Hematopoietic multipotent progenitor cell treated with erythropoietin and hydrocortisone succinate and interleukin-3 and kit ligand, for 4 days (in vitro differentiated cells): ENCODE measurements at places on chromosomes 6 and 20.
A peak's percentile ranks its signal among the peaks of the same experiment; 100 is the strongest.

- no peak for DNase-seq
These were observed 2.8 kb downstream of the PPP1R10 start for GRCh38 chr6:30614044-30614842.

GRCh38 chr6:50822078-50822476, 3.4 kb downstream of the TFAP2B start:
- DNase-seq: no peak

DNA sequence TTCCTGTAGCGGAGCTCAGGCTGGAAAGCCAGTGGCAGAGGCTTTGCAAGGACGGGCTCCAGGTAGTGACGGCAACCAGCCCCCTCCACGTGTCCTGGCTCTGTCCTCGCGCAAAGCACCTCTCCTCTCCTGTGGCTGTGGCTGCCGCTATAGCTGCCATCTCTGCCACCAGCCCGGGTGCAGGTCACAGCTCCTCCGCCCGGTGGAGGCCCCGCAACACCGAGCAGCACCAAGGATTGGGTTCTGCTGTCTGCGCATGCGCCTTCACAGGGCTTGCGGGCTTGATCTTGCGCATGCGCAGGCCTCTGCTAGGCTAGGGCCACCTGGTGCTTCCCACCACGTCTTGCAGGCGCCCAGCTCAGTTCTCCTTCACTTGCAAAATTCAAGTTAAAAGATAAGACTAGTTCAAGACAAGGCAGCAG, 625.4 kb downstream of the QKI start:
- DNase-seq: peak; percentile 82

DNA sequence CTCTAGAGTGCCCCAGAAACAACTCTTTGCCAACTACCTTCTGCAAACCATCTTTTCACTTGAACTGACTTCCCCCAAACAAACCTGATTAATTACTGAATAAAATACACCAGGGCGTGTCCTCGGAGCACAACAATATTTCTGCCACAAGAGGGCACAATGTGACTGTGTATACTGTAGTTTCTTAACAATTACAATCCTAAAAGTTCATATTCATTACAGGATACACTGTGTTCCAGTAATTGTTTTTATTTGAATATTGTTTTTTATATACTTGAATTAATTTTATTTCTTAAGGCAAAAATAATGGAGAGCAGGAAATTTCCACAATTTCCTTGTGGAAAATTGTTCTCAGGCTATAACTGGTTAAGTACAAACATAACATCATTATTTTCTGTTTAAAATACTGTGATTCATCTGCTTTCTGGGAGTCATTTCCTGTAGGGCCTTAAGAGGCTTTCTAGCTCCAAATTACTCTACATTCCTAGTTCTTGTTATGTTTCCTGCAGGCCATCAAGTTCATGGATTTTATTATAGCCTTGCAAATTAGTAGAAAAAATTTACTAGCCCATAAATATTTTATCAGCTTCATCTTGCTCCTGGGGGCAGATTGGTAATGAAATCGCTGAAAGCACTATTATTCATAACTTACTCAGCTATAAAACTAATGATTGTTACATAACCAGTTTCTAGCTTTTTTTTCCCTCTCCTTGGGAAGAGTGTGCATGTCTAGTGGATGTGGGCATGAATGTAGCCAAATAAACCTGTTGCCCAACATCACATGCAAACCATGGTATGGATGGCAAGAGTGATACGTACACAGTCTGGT, 51.9 kb upstream of the SLC22A16 start:
- DNase-seq: peak; percentile 89

- no peak for DNase-seq
These were observed 81.4 kb upstream of the TCF21 start for GRCh38 chr6:133807501-133807900.

DNA sequence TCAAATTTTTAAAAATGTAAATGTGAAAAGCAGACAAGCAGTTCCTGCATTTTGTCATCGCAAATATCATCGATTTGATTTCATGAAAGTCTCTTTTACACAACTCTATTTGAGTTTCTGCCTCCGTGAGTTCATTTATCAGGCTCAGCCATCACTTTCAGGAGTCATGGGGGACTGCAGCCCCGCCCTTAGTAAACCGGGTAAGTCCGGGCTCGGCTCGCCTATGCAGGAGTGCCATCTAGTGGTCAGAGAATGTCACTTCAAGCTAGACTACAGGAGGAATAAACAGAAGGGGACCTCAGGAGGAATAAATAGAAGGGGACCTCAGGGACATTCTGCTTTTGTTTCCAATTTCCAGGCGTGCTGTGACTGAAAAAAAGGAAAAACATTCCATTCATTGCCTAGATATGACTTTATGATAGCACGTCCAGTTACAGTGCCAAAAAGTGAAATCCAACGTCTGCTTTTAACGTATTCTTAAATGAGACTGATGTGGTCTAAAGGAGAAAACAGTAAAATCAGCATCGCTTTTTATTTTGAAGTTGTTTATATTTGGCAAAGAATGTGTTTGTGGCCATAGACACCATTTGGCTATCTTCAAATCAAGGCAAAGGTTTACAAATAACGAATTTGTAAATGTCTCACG, 333.9 kb downstream of the HACE1 start:
- peak; percentile 92 for DNase-seq

- peak; percentile 22 for DNase-seq
These were observed 36.3 kb upstream of the ZFAND3 start for GRCh38 chr6:37783025-37783855.

DNA sequence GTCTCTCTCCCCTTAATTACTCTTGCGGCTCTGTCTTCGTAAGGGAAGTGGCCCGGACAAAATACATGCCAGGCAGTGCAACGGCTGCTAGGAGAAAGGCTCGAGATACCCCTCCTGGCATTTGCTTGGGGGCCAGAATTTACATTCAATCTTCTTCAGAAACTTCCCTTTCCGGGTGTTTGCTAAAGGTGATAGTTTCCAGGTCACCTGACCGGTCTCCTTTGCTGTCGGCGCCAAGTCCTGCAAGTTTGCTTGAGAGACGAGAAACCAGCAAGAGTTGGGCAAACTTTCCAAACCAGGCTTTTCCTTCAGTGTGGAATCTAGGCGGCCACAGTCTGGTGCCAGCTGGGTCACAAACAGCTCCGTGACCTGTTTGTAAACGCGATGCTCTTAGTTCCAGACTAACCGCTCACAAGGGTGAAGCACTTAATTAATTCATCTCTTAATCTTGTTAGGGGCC, 563 bp upstream of the SRSF3 start:
- peak; percentile 79 for DNase-seq

DNA sequence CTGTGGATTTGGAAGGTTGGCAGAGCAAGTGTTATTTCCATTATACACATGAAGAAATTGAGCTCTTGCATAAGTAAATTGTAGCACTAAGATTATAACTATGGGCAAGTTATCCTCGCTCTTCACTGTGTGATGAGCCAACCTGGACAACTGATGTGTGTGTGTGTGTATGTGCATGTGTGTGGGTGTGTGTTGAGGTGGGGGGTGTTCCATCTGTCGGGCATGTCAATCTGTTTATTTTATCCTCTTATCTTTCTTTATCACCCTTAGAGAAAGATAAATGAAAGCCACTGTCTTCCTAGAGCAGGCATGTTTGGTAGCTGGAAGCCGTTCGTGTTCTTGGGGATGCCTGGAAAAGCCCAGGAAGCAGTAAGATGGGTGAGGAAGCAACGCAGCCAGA, 3.0 kb upstream of the DSP start:
- no peak for DNase-seq

DNA sequence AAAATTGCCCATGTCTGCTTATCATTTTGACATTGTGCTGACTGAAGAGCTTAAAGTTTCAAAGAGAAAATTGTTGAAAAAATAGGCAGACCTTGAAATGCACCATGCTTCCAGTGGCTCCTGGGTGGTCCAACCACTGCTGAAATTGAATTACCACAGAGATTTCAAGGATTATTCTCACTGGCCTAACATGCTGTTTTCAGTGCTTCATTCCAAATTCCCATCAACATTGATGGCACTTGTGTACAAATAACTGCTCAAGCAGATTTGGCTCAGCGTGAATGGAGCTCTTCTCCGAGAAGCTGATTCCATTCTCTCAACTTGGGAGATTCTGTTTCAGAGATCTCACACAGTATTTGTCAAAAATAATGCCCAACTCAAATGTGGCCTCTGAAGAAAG, 75.5 kb downstream of the LAMA4 start:
- no peak for DNase-seq

DNA sequence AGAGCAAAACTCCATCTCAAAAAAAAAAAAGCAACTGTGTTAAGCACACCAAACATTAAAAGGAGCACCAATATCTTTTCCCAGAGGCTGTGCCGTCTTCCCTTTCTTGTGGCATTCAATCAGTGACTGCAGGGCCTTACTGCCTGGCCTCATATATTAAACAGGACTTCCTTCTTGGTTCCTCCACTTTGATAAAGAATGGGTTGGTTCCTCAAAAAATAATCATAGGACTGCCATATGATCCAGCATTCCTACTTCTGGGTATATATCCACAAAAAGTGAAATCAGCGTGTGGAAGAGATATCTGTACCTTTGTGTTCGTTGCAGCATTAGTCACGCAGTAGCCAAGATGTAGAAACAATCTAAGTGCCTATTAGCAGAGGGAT, 40.3 kb upstream of the GFOD1 start:
- DNase-seq: no peak

DNA sequence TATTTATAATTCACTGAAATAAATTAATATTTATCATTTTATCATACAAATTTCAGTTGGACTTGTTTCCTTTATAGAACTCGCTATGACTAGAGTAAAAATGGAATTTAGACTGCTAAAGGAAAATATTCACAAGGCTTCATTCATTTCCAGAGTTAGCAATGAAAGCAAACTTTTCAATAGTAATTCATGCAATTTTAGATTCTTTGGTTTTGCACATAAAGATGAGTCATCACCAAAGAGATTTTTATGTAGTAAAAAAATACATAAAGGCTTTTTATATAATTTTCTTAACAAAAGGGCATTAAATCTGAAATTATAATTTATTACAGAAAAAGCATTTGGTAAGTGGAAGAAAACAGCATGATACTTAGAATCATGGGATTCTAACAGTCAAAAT, 37.2 kb upstream of the STXBP5 start:
- DNase-seq: no peak

GRCh38 chr6:44627091-44627882, 239.8 kb downstream of the CDC5L start:
- peak; percentile 48 for DNase-seq

GRCh38 chr20:46838011-46838410, 56.6 kb upstream of the EYA2 start:
- DNase-seq: no peak

DNA sequence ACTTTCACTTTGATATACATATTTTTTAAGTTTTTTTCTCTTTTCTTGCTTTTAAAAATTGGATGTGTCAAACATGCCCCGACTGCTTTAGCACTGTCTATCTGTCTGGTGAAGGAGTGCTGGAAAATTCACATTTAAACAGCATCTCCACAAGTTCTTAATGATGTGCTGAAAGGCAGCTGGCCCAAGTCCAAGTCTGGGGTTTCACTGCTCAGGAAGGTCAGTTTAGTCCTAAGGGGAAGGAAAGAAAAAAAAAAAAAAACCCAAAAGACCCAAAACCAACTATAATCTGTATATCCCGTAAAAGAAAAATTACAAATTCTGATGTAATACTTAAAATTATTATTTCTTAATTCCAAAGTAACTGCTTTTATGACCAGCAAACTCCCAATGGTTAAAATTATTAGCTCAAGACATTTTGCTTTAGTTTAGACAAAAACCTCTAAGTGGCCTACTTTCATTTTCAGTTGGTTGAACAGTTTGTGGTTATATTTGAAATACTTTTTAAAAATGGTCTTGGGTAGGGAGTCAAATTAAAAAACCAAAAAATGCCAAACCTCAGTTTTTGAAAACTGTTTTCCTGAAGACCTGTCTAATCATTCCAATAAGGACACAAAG, 79.5 kb upstream of the PREP start:
- DNase-seq: peak; percentile 42

- DNase-seq: no peak
These were observed 94.6 kb upstream of the SUPT3H start for GRCh38 chr6:45472382-45472781.

GRCh38 chr20:40046703-40047102, 642.3 kb downstream of the MAFB start:
- DNase-seq: no peak

DNA sequence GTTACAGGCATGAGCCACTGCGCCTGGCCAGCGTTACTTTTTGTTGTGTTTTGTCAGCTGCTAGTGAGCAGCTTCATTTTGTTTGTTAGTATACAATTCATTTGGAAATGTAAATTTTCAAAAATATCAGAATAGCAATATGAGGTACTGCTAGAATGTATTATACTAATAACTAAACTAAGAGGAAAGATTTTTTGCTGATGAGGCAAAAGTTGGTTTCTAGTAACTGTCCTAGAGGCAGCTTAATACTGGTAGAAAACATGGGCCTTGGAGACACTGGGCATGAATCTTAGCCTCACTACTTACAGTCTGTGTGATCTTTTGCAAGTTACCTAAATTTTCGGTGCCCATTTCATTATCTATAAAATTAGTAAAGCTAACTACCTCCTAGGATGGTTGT, 24.1 kb downstream of the TTK start:
- no peak for DNase-seq
